ENCODE measurements at places on chromosomes 3 and 15. TPM values are rescaled to one million over a fixed set of nuclear protein-coding genes. Genes with fewer than 3 reads are reported as not detected.

MUSTN1 gene
- total RNA-seq, result 1.1 TPM

PRTG gene
- total RNA-seq, result 51.6 TPM

SLC2A2 gene
- 0.20 TPM for total RNA-seq

ZXDC gene
- 36.9 TPM for total RNA-seq

A4GNT gene
- not detected for total RNA-seq

VWA5B2 gene
- 0.62 TPM for total RNA-seq

CYP1A2 gene
- total RNA-seq, result not detected

TMEM207 gene
- not detected for total RNA-seq

DNA sequence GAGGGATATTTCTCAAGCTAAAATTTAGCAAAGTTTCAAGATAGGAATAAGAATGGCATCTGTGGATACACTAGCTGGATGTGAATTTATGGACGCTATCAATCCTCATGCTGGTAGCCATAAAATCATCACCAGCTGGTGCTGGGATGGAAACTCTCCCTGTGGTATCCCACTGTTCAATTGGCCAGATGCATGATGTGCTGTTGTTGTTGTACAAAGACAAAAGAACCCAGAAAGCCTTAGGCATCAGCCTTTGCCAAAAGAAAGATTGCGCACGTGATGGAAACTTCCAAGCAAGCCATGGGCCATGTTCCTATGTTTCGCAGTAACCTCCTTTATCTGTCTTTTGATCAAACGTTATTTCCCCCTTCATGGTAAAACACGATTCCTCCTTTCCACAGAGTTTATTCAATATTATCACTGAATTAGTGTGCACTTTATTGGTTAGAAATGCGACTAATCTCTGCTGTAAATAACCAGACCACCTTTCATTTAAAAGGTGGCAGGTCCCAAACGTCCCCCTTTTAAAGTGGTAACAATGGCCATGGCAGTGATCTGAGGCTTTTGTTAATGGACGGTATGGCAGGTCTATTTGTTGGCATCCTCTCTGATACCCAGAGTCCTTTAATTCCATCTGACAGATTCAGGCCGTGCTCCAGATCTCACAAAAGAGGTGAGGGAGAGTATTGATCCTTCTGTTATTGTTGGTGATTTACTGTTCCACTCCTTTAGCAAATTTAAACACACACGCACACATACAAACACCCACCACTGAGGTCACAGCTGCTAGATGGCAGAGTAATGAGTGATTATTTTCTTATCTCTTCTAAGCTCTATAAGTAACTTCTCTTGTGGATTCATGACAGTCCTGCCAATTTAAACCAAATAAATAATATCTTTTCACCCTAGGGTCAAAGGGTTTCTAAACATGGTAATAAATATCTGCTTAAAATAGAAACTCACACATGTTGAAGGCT, 291.2 kb upstream of the KCNMB2 start:
- no peak for DNase-seq

DNA sequence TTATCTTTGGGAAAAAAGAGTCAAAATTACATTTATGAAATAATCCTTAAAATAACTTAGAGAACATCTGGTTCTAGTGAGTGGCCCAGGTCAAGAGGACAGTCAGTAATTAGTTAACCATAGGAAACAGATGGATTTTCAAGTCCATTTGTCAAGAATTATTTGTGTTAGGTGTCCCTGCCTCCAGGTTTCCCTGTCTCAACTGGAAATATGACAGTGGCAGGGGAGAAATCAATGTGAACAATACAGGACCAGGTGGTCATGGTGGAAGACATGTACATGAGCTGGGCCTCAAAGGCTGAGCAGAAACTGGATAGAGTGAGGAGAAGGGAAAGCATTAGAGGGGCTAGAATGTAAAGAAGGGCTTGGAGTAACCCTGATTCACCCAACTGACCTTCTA, 372.6 kb downstream of the VPS13C start:
- no peak for DNase-seq

DNA sequence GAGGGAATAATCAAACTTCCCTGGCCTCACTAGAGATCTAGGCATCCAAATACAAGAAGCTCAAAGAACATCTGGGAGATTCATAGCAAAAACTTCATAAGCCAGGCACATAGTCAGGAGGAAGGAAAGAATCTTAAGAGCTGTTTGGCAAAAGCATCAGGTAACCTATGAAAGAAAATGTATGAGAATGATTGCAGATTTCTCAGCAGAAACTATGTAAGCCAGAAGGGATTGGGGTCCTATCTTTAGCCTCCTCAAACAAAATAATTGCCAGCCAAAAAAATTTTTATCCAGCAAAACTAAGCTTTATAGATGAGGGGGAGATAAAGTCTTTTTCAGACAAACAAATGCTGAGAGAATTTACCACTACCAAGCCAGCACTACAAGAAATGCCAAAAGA, 1036.3 kb downstream of the TBL1XR1 start:
- no peak for DNase-seq

- no peak for DNase-seq
These were observed 17.4 kb upstream of the ACAP2 start for GRCh38 chr3:195460091-195460713.

DNA sequence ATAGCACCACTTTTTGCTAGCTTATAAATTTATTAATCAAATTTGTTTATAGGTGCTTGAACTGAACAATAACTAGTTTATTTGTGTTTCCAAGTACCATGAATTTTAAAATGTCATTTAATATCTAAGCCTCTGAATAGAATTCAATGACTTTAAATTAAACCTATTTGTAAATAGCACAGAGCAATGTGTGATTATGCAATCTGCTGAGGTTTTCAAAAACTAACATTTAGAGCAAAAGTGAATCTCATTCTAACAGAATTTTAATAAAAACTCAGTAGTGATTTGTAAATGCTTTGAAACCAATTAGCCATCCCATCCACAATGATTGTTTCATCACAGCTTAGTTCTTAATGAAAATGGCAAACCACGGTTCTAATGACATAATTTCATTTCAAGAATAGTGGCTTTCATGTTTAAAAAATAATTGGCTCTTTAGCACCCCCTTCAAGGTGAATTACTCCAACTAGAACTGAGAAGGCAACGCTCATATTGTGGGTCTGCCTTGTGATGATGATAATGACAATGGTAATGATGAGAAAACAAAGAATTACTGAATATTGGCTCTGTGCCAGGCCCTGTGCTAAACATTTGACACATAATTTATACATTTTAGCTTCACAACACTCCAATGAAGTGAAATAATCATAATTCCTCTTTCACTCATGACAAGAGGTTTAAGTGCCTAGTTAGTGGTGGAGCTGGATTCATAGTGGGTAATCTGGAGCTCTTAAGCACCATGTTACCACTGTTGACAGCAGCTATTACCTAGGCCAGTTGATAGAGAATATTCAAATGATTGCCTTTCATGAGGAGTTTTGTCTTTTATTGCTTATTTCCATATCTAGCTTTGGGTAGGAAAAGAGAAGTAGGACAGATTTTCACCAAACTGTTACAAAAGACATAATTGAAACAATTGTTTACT, 145.7 kb downstream of the RBMS3 start:
- DNase-seq, result no peak

- DNase-seq, result no peak
These were observed 993.8 kb downstream of the GBE1 start for GRCh38 chr3:80767604-80768003.

Measured in endodermal cell (in vitro differentiated cells).